Cortex of kidney (tissue), 1 donor: ENCODE measurements at places on chromosomes 4 and X.

GRCh38 chr4:139822391-139822790 is 156.8 kb downstream of the MGST2 start:
- no peak for DNase-seq

- no peak for DNase-seq
Observed at GRCh38 chrX:20487227-20487626, 220.5 kb upstream of the RPS6KA3 start.

DNA sequence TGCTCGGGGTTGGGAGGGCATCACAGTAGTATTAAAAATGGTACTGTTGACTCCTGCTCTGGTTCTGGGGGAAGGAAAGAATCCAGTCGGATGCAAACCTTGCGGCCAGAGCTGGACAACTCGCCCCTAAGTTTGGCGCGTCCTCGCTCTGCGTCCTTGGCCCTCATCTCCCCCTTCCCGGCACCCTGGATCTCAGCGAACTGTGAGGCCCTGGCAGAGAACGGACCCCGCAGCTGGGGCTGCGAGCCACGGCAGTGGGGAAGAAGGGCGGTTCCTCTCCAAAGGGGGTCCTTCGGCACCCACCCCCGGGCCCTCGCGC is 14.0 kb downstream of the ARHGEF6 start:
- no peak for DNase-seq

GRCh38 chr4:11732155-11732554 is 303.5 kb upstream of the HS3ST1 start:
- DNase-seq = no peak

GRCh38 chrX:31604629-31605221 is 532.9 kb upstream of the FTHL17 start:
- no peak for DNase-seq

- DNase-seq = no peak
Observed at GRCh38 chr4:165537028-165537648, 158.3 kb downstream of the CPE start.

- DNase-seq = no peak
Observed at GRCh38 chrX:41603596-41603995, 85.2 kb upstream of the GPR34 start.

- DNase-seq = no peak
Observed at GRCh38 chrX:120725874-120726273, 96.0 kb upstream of the C1GALT1C1 start.

- no peak for DNase-seq
Observed at GRCh38 chr4:42148425-42148824, 4.0 kb downstream of the BEND4 start.

- no peak for DNase-seq
Observed at GRCh38 chr4:48490012-48490679, at the start of gene ZAR1. ZAR1 (plus strand) TSS chr4:48490252; CDS start chr4:48490292, 40 bp downstream.

DNA sequence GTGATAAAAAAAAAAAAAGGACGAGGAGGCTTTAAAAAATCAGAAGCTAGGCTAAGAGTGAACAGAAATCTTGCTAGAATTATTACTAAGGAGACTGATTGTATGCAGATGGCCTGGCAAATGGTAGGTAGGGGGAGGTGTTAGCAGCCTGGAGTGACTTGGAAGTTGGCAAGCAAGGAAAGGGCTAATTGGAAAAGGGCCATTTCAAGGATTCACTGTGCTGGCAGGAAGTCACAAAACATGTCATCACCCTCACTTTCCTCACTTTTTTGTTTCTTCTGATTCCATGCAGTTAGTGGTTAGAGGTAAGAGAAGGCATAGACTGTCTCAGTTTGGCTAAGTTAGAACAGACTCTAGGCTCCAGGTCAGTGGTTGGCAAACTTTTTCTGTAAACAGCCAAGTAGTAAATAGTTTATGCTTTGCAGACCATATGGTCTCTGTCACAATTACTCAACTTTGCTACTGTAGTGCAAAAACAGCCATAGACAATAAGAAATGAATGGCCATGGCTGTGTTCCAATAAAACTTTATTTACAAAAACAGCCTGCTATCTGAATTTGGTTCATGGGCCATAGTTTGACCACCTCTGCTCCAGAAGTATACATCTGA is 646.5 kb upstream of the ACTRT1 start:
- DNase-seq = no peak

DNA sequence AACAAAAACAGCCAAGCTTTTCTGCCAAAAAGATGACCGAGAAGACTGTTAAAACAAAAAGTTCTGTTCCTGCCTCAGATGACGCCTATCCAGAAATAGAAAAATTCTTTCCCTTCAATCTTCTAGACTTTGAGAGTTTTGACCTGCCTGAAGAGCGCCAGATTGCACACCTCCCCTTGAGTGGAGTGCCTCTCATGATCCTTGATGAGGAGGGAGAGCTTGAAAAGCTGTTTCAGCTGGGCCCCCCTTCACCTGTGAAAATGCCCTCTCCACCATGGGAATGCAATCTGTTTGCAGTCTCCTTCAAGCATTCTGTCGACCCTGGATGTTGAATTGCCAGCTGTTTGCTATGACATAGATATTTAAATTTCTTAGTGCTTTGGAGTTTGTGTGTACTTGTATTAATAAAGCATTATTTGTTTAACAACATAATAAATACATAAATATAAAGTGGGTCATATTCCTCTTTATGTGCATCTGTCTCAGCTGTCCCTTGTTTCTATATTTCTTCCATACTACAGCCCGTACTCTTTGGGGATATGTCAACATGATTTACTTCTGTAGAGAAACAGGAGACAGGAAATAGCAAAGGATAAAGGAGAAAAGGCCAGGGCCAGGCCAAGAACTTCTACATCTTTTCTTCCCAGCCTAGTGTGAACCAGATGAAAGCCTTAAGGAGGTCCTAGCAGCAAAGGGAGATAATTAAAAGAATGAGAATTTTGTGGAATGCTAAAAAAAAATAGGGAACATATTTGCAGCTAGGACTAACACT is 667 bp downstream of the PTTG2 start:
- DNase-seq = no peak

DNA sequence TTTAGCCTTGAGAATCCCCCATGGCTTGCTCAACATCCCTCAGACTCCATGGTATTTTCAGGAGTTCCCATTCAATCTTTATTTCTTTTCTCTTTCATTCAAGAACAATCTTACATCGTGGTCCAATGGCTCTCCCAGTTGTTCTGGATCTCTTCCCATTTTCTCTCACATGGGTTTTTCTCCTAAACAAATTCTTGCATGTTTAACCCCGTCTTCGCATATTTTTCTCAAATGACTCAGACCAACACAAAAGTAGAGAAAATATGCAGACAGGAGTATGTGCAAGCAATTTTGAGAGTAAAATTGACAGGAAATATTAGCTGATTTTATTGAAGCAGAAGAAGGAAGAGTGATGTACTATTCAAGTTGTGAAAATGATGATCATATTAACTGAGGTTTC is 396.4 kb upstream of the TRAM1L1 start:
- DNase-seq = no peak

GRCh38 chrX:14497184-14497666 is 32.1 kb upstream of the GLRA2 start:
- DNase-seq = no peak

- DNase-seq = no peak
Observed at GRCh38 chr4:40066651-40067050, 10.0 kb downstream of the N4BP2 start.

DNA sequence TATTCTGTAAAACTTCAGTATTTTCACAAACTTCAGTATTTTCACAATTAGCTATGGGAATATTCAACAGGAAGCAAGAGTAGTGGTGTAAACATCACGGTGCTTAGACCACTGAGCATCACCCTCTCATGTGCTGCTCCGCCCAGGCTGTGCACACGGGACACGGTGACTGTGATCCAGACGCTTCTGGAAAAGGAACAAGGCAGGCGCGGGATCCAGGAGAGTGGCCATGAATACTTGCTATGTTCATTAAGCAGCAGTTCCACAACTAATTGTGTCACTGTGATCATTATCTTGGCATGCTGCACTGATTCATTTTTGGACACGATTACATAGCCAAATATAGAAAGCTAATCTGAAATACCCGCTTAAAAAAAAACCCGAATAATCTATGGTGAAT is 19.6 kb upstream of the FAT1 start:
- no peak for DNase-seq

GRCh38 chr4:112410364-112410763 is 105.6 kb downstream of the NEUROG2 start:
- DNase-seq = no peak

- no peak for DNase-seq
Observed at GRCh38 chr4:188781655-188782054, 642.4 kb downstream of the TRIML1 start.

- DNase-seq = no peak
Observed at GRCh38 chrX:128975745-128976144, 547.5 kb downstream of the SMARCA1 start.

DNA sequence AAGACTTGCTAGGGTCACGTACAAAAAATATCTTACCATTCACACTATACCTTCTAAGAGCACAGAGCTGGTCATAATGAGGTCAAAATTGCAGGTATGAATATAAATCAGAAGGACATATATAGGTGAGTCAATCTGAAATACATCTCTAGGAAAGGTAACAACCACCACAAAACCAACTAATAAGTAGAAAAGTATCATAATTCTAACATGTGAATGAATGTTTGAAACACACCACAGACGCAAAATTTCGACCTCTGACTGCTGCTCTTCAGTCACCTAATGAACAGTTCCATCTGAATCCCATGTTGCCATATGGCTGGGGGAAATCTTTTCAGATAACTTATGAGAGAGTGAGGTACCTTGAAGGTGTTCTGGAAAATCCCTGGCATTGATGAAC is 22.1 kb downstream of the STAP1 start:
- DNase-seq = no peak

DNA sequence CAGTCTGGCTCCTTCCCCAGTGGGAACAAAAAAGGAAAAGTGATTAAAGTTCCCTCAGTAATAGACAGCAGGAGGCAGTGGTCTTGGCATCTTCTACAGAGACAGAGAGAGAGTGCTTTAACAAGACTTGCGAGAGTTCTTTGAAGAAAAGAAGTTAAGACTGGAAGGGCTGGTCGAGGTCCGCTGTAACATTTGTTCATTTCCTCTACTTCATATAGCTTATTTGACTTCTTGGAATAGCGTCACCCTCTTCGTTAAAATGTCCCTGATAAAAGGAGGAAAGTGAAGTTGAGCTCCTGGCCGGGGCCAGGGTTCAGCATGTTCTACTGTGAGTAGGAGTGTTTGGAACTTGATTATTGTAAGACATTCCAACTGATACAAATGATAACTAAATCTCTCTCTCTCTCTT is 179.8 kb downstream of the SLIT2 start:
- DNase-seq = no peak

GRCh38 chr4:153594210-153594609 is 89.9 kb upstream of the TLR2 start:
- DNase-seq = no peak

- DNase-seq = no peak
Observed at GRCh38 chr4:34157547-34157946, 2086.8 kb downstream of the ARAP2 start.

DNA sequence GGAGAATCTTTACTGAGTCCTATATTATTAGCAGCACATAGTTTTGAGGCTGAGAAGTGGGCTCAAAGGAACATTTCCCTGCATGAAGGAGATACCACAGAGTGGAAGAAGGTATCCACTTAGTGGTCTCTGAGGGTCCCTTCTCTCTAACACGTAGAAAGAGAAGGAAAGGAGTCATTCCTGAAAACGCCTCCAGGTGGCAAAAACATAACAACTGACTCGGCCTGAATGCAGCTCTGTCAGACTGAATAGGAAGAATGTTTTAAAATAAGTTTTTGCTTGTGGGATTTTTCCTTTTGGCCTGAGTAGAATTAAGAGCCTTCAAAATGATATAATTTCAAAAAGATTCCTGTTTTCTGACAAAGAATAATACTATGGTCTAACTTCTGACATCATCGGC is 23.3 kb downstream of the RPGR start:
- DNase-seq = no peak

GRCh38 chr4:85756938-85757337 is 282.0 kb downstream of the ARHGAP24 start:
- DNase-seq = no peak

GRCh38 chr4:89551191-89551590 is 243.6 kb upstream of the GPRIN3 start:
- no peak for DNase-seq

GRCh38 chr4:80077639-80078038 is 4.6 kb upstream of the ANTXR2 start:
- no peak for DNase-seq

GRCh38 chr4:39569209-39569608 is 42.0 kb upstream of the UGDH start:
- no peak for DNase-seq

GRCh38 chrX:132171478-132171877 is 43.7 kb upstream of the FRMD7 start:
- no peak for DNase-seq

- no peak for DNase-seq
Observed at GRCh38 chr4:100372432-100372831, 145.4 kb downstream of the EMCN start.

- DNase-seq = no peak
Observed at GRCh38 chrX:46860557-46860956, 23.7 kb downstream of the RP2 start.

DNA sequence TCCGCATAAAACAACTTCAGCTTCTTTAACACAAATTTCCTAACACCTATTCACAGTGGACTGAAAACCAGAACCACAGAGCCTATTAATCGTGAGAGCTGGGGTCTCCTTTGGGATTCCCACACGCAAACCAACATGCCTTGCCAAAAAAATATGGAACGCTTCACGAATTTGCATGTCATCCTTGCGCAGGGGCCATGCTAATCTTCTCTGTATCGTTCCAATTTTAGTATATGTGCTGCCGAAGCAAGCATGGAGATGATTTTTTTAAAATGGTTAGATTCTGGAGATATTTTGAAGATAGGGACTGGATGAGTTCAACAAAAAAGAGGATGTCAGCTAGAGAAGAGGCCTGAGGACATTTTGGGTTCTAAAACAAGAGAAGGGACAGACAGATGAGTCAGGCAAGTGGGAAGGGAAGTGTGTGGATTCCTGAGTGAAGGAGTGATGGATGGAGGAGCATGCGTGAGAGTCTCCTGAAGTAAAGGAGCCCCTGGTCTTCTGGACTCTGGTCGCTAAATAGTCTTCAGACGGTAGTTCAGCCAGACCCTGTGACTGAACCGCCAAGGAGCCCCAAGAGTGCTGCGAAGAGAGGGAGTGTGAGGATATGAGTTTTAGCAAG is 9.5 kb upstream of the GATA1 start:
- no peak for DNase-seq

DNA sequence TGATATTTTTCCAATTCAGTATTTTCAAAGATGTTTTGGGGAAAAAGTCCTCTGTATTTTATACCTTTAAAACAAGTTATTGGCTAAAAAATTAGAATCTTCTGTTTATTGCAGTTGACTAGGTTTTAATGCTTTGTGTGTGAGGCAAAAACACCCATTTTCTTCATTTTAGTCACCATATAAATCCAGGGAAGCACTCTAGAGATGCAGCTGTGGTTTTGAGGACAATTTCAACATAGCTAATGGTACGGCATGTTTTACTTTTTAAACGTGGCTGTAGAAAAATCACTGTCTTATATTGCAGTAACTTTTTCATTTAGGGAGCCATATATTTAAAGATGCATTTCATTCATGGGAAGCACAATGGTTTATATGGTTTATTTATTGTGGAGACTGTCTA is 129.1 kb upstream of the PITX2 start:
- no peak for DNase-seq
